Mucosa of descending colon (tissue), 3 donors: ENCODE measurements at places on chromosomes 2 and 18. TPM values are rescaled to one million over a fixed set of nuclear protein-coding genes. Genes with fewer than 3 reads are reported as not detected.

Gene SMAD2
- total RNA-seq: 158 TPM

Gene FSHR
- total RNA-seq: not detected

Gene GDF7
- 0.14 TPM for total RNA-seq

Gene PAX8
- total RNA-seq: 4.8 TPM

Gene DSG4
- total RNA-seq: 0.26 TPM

Gene GALNT3
- 82.8 TPM for total RNA-seq

Gene RIT2
- total RNA-seq: not detected

Gene STAT4
- 3.6 TPM for total RNA-seq

Gene DSG2
- 305 TPM for total RNA-seq

Gene FOXI3
- not detected for total RNA-seq

Gene HSBP1L1
- total RNA-seq: 33.8 TPM

Gene EFEMP1
- total RNA-seq: 9.5 TPM

Gene SLC8A1
- total RNA-seq: 6.0 TPM

Gene VIT
- total RNA-seq: not detected

Gene SPDYA
- total RNA-seq: 2.3 TPM

Gene MOGAT1
- total RNA-seq: not detected

Gene KCNG2
- total RNA-seq: 0.19 TPM

Gene DRC1
- total RNA-seq: not detected

Gene NEU2
- not detected for total RNA-seq

Gene C18orf54
- total RNA-seq: 2.1 TPM

Gene MTX2
- 27.5 TPM for total RNA-seq

Gene TMEM182
- 4.4 TPM for total RNA-seq

Gene ABI2
- total RNA-seq: 64.5 TPM

Gene MC2R
- total RNA-seq: not detected

Gene CLEC4F
- total RNA-seq: 0.14 TPM

Gene ERICH2
- total RNA-seq: 0.92 TPM

Gene LRRC30
- not detected for total RNA-seq
